ENCODE measurements at places on chromosomes 1 and 21. TPM values are rescaled to one million over a fixed set of nuclear protein-coding genes. Genes with fewer than 3 reads are reported as not detected.

The DIPK1A gene
- 21.2 TPM for total RNA-seq

The SH3BGRL3 gene
- total RNA-seq: 35.9 TPM

The KRTAP21-2 gene
- not detected for total RNA-seq

The L1TD1 gene
- total RNA-seq: 0.77 TPM

The CYP4A11 gene
- 14.1 TPM for total RNA-seq

The ATP1A2 gene
- 4.7 TPM for total RNA-seq

The OR2T35 gene
- not detected for total RNA-seq

The FCER1G gene
- 4.3 TPM for total RNA-seq

The NDUFV3 gene
- 34.1 TPM for total RNA-seq

The OR10Z1 gene
- total RNA-seq: not detected

The CHD1L gene
- total RNA-seq: 41.6 TPM

The RNU1-4 gene
- under 0.01 TPM for total RNA-seq

The ATF3 gene
- 128 TPM for total RNA-seq

DNA sequence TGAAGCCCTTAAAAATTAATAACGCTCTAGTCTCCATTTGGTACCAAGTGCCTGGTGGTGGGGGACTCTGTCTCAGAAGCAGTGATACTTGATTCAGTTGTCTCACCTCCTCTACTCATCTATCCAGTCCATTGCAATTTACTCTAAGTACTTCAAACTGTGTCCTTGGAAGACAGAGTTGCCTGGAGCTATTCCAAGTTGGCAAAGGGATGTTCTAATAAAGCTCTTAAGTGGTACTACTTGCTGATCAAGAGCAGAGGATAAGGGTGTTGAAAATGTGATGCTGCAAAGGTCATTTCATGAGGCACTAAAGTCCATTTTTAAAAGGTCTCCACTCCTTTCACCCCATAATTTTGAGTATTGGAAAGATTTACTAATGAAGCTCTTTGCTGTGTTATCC is 142.2 kb downstream of the NFIA start:
- no peaks in the 10 kb centered on the region for H3K27me3 ChIP-seq
- H3K36me3 ChIP-seq: no peaks in the 10 kb centered on the region
- no peaks in the 10 kb centered on the region for H3K4me1 ChIP-seq
- H3K4me3 ChIP-seq: no peak overlapping the region
- H3K27ac ChIP-seq: no peak overlapping the region
- DNase-seq: no peak

GRCh38 chr1:155383406-155383805 is 62.7 kb downstream of the RUSC1 start:
- DNase-seq: no peak
- H3K4me3 ChIP-seq: no peak overlapping the region
- H3K36me3 ChIP-seq: no peaks in the 10 kb centered on the region
- H3K27me3 ChIP-seq: no peaks in the 10 kb centered on the region

GRCh38 chr1:240109920-240110636 is 18.4 kb downstream of the FMN2 start:
- H3K27ac ChIP-seq: no peak overlapping the region
- DNase-seq: no peak
- no peaks in the 10 kb centered on the region for H3K4me1 ChIP-seq

DNA sequence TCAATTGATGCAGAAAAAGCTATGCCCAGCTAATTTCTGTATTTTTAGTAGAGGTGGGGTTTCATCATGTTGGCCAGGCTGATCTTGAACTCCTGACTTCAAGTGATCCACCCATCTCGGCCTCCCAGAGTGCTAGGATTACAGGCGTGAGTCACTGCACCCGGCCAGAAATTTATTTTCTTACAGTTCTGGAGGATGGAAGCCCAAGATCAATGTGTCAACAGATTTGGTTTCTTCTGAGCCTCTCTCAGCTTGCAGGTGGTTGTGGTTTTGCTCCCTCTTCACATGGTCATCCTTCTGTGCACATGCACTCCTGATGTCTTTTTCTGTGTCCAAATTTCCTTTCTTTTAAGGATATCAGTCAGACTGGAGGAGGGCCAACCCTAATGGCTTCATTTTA is 35.6 kb downstream of the SHCBP1L start:
- no peaks in the 10 kb centered on the region for H3K27me3 ChIP-seq
- no peak overlapping the region for H3K4me3 ChIP-seq
- DNase-seq: no peak
- H3K36me3 ChIP-seq: no peaks in the 10 kb centered on the region

- DNase-seq: no peak
- no peaks in the 10 kb centered on the region for H3K36me3 ChIP-seq
- H3K4me1 ChIP-seq: no peaks in the 10 kb centered on the region
- no peaks in the 10 kb centered on the region for H3K27me3 ChIP-seq
Observed at GRCh38 chr1:243288062-243288461, 32.2 kb downstream of the SDCCAG8 start.

GRCh38 chr1:217388522-217389065 is 242.3 kb downstream of the GPATCH2 start:
- no peak overlapping the region for H3K4me3 ChIP-seq
- DNase-seq: no peak
- no peaks in the 10 kb centered on the region for H3K36me3 ChIP-seq
- no peak overlapping the region for H3K27ac ChIP-seq
- no peaks in the 10 kb centered on the region for H3K27me3 ChIP-seq

DNA sequence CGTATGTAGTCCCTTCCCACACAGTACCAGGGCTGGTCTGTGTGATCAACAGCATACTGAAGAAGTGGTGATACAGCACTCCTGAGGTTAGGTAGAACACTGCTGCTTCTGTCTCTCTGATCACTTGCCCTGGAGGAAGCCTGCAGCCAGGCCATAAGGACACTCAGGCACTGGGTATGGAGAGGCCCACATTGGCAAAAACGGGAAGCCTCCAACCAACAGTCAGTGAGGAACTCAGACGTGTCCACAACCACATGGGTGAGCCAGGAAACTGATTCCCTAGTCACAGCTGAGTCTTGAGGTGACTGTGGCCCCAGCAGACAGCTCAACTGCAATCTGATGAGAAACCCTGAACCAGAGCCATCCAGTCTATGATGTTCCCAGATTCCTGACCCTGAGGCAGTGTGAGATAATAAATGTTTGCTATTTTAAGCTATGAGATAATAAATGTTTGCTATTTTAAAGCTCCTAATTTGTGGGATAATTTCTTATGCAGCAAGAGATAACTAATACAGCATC is 62.5 kb downstream of the COQ8A start:
- DNase-seq: no peak
- no peaks in the 10 kb centered on the region for H3K36me3 ChIP-seq
- no peak overlapping the region for H3K4me3 ChIP-seq
- H3K27ac ChIP-seq: no peak overlapping the region
- no peaks in the 10 kb centered on the region for H3K4me1 ChIP-seq

DNA sequence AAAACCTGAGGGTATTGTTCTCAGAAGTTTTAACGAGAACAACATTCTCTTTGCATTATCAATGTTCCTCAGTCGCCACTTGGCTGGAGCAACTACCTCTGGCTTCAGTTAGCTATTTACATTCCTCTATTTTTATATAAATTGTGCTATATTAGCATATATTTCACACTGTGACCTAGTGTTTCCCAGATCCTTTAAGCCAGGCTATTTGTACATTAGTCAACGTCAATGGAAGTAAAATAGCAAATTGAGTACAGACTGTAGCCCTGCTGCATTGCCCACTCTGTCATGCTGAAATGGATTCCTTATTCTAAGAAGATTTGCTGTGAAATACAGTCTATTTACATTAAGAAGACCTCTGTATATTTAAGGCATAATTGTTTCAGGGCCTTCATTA is 213.8 kb downstream of the ROR1 start:
- no peak for DNase-seq
- H3K27me3 ChIP-seq: no peaks in the 10 kb centered on the region
- H3K36me3 ChIP-seq: no peaks in the 10 kb centered on the region
- peaks cover 19% of the 10 kb centered on the region for H3K4me1 ChIP-seq
- no peak overlapping the region for H3K4me3 ChIP-seq

DNA sequence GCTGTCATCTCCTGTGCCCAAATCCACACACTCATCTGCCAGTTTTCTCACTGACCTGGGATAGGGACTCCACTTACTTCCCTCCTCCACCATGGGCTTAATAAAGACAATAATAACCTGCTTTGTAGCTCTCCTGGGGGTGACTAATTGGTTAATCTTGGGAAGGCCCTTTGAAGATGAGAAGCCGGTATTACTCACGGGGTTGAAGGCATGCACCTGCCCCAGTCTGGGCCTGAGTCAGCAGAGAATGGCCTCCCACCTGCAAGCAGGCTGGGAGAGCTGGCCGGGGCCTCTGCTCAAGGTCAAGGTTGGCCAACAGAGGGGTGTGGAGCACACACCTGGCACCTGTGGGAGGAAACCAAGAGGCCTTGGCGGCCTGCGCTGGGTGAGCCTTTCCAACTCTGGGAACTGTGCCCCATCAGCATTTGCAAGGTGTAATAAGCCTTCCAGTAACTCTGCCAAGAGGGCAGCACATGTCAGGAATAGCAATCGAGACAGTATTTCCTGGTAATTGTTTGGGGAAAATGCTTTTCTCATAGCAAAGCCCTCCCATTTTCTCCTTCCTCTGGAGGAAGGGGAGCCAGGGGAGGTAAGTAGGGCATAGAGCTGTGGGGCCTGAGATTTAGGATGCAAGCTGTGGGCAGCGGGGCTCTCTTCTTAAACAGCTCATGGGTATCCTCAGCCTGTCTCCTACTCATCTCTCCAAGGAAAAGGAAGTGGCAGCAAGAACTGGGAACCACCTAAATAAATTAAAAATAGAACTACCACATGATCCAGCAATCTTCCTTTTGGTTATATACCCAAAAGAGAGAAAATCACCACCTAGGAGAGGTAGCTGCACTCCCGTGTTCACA is 49.0 kb downstream of the TOMM20 start:
- peak; percentile 77 for DNase-seq
- H3K4me3 ChIP-seq: no peak overlapping the region
- H3K4me1 ChIP-seq: peaks cover 45% of the 10 kb centered on the region
- no peaks in the 10 kb centered on the region for H3K36me3 ChIP-seq
- no peaks in the 10 kb centered on the region for H3K27me3 ChIP-seq
- peak overlapping the region; percentile 92 for H3K27ac ChIP-seq

DNA sequence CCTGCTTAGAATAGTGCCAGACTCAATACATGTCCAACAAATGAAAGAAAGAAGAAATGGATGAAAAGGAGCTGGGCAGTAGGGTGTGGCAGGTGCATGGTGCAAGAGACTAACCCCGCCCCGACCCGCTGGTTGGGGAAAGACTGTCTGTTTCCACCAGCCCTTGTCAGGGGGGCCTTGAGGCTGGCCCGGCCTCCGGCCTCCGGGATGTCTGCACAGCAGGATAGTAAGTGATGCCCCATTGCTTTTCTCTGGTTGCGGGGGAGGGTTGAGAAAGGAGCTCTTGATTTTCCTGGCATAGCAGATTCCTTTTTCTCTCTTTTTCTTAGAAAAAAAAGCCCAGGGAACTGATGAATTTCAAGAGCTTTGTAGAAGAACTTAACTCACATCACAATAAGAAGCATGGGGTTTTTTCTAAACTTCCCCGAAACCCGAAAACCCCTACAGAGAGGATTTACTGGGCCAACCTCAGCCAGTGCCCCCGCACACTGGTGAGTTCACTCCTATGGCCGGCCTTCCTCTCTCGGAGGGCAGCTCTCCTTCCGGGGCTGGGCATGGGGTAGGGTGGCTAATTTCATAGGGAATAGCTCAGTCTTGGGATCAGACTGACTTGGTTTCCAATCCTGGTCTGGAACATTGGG is 12.5 kb upstream of the TTC22 start:
- no peaks in the 10 kb centered on the region for H3K36me3 ChIP-seq
- no peak for DNase-seq
- H3K27me3 ChIP-seq: no peaks in the 10 kb centered on the region
- H3K27ac ChIP-seq: no peak overlapping the region
- no peak overlapping the region for H3K4me3 ChIP-seq

DNA sequence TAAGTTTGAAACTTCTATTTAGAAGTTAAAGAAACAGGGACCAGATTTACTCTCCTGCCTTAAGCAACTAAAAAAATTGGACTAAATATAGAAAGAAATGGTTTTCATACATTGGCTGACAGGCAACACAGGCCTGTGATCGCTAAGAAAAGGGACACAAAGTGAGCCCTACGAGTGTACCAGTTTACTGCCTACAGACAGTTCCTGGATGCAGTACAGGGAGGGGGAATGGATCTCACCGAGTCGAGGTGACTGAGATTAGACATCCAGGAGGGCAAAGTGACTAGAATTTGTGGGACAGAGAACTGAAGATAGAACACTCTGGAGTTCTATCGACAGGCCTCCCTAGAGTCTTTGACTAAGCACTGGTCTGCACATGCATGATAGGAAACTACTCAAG is 16.0 kb downstream of the PHC2 start:
- no peak for DNase-seq
- no peaks in the 10 kb centered on the region for H3K27me3 ChIP-seq
- no peak overlapping the region for H3K27ac ChIP-seq
- H3K36me3 ChIP-seq: no peaks in the 10 kb centered on the region

- H3K4me1 ChIP-seq: peaks cover 21% of the 10 kb centered on the region
- H3K4me3 ChIP-seq: peak overlapping the region; percentile 23
- H3K27me3 ChIP-seq: peaks cover 73% of the 10 kb centered on the region
- DNase-seq: peak; percentile 37
- H3K36me3 ChIP-seq: no peaks in the 10 kb centered on the region
Observed at GRCh38 chr1:3070644-3071564, 1.9 kb downstream of the PRDM16 start.

DNA sequence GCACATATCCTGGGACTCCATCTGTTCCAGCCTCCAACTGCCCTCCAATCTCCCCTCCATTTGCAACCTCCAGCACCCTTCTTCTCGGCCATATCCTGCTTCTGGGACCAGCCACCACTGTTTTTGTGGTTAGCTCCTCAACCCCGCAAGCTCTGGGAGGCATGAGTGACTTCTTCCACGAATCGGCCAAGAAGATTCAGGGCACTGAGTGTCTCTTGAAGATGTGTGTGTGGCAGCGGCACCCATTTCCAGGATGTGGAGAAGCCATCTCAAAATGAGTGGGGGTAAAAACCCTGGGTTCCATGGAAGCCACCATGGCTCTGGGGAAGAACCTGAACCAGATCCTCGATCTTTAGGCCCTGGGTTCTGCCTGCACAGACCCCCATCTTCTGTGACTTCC is 194.6 kb downstream of the SLC45A1 start:
- H3K36me3 ChIP-seq: no peaks in the 10 kb centered on the region
- H3K27me3 ChIP-seq: no peaks in the 10 kb centered on the region
- no peak overlapping the region for H3K4me3 ChIP-seq
- no peak overlapping the region for H3K27ac ChIP-seq
- H3K4me1 ChIP-seq: peaks cover 10% of the 10 kb centered on the region
- DNase-seq: no peak

GRCh38 chr1:68157416-68157815 is 74.9 kb downstream of the WLS start:
- H3K36me3 ChIP-seq: no peaks in the 10 kb centered on the region
- no peaks in the 10 kb centered on the region for H3K27me3 ChIP-seq
- H3K4me1 ChIP-seq: no peaks in the 10 kb centered on the region
- H3K4me3 ChIP-seq: no peak overlapping the region
- DNase-seq: no peak
- H3K27ac ChIP-seq: no peak overlapping the region

DNA sequence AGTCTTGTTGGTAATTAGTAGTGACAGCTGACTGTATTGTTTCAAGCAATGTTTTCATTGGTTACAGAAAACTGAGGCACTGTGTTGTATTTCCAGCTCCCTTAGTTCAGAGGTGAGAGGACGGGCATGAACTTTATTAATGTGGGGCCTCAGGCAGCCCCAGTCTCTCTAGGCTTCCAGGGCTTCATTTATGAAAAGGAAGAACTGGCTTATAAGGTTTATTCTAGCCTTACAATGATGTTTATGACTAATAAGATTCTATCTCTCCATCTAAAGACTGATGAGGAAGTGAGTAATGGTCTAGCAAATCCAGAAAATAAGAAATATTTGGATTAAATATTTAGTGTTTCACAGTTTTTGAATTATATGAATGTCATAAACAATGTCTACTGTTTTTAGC is 41.5 kb downstream of the CBS start:
- no peaks in the 10 kb centered on the region for H3K4me1 ChIP-seq
- no peak overlapping the region for H3K27ac ChIP-seq
- no peak overlapping the region for H3K4me3 ChIP-seq
- H3K27me3 ChIP-seq: no peaks in the 10 kb centered on the region
- no peak for DNase-seq
